Right cardiac atrium (tissue), 5 donors: ENCODE measurements at places on chromosomes 12 and 14. TPM values are rescaled to one million over a fixed set of nuclear protein-coding genes. Genes with fewer than 3 reads are reported as not detected.

GRCh38 chr12:47752552-47752951, 6.1 kb downstream of the RAPGEF3 start:
- DNase-seq: no peak

GRCh38 chr14:60317609-60318008, 68.6 kb downstream of the PPM1A start:
- DNase-seq: no peak

GRCh38 chr14:68974759-68975347, 4.2 kb downstream of the ACTN1 start:
- DNase-seq: no peak

DNA sequence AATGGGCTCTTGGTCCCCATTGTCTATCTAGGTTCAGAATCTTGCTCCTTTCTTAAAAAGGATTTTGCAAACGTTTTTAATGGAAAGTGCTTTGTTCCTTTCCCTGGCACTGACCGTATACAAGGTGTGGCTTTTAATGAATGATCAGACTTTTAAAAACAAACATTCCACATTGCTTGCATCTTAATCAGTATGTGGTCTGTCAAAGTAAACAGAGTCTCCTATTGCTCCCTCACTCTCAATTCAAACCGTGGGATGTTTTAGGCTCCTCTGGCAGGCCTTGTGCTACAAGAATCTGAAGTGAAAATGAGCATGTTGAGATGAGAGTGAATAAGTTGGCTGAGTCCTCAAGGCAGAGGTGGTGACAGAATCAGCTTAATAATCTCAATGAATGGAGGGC, 107.0 kb downstream of the VRK1 start:
- no peak for DNase-seq

DNA sequence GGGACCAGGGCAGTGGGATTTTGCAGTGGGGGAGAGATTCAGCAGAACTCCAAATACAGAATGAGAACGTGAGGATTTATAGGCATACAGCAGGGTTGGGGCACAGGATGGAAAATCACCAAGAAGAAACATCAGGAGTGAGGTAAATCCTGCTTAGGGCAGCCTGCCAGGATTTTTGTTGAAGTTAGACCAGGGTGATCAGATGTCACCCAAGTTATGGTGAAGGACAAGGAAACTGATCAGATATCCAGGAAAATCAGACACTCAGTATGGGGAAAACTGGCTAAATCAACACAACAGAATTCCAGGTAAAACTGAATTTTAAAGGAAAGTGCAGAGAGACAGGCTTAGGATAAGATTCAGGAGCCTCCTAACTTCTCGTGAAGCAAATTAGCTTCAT, 682.4 kb downstream of the TMEM121 start:
- DNase-seq: no peak

DNA sequence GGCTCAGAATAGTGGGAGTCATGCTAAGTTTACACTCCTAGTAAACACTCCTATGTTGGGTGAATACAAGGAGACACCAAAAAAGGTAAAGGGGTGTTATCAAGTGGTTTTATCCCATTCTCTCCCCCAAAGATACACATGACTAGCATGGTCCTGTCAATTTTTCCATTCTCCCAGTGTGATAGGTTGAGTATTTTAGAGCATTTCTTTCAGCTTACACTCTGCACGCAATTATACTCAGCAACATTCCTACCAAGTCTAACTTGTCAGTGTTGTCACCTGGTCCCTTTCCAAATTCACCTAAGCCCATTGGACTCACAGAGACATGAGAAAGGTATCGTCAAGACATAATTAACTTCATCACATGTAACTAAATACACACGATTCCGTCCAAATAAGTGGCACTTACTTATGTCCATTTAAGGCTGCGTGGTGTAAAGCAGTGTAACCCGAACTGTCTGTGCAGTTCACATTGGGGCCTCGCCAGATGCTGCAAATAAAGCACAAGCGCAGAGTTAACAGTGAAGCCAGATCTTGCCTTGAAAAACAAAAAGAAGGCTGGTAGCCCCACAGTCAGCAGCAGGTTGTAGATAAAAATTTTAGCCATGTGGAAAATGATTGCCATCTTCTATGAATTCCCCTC, 159.7 kb downstream of the ANKS1B start:
- no peak for DNase-seq

DNA sequence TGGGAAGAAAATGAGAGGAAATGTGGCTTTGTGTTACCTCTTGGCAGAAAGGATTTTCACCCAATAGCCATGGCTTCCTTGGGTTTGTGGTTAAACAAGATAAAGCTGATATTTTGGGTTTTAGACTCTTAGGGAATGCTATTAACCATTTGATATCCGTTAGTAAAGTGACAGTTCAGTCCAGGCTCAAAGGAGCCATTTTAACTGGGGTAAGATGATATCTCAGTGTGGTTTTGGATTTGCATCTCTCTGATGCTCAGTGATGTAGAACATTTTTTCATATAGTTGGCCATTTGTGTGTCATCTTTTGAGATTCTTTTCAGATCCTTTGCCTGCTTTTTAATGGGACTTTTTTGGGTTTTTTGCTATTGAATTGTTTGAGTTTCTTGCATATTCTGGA, 30.1 kb downstream of the IFT43 start:
- no peak for DNase-seq

DNA sequence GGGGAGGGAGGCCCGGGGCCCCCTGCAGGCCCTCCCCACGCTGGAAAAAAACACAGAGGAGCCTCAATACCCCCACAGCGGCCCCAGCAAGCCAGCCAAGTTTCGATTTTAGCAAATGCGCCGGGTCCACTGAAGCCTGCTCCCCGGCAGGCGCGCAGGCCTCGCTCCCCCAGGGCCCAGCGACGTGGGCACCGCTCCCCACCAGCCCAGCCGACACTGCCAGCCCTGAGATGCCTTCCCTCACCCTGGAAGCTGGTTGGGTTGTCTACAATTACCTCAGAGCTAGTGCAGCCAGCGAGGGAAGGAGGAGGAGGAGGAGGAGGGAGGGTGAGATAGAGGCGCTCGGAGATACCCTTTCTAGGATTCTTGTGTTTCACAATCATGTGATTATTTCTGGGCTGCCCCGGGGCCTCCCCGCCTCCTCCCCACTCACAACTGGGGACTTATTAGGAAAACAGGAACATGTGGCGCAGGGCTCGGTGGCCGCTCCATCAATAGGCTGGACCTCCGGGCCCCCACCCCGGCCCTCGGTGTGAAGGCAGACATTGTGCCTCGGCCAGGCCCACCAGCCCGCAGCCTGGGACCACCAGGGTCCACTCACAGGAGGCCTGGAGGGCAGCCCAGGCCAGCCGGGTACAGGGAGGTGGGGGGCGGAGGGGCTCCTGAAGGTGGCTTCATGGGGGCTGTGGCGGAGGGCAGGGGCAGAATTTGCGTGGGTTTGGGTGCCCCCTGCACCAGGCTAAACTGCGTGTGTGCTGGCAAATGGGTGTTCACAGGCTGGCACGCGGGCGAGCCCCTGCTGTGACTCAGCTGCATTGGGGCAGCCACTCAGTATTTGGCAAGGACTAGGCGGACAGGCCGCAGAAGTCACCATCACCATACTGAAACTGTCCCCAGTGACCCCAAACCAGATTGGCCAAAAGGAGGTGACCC, 109.9 kb downstream of the NCOR2 start:
- peak; percentile 93 for DNase-seq

- no peak for DNase-seq
These were observed 182.3 kb downstream of the SYNE2 start for GRCh38 chr14:64035143-64035542.

DNA sequence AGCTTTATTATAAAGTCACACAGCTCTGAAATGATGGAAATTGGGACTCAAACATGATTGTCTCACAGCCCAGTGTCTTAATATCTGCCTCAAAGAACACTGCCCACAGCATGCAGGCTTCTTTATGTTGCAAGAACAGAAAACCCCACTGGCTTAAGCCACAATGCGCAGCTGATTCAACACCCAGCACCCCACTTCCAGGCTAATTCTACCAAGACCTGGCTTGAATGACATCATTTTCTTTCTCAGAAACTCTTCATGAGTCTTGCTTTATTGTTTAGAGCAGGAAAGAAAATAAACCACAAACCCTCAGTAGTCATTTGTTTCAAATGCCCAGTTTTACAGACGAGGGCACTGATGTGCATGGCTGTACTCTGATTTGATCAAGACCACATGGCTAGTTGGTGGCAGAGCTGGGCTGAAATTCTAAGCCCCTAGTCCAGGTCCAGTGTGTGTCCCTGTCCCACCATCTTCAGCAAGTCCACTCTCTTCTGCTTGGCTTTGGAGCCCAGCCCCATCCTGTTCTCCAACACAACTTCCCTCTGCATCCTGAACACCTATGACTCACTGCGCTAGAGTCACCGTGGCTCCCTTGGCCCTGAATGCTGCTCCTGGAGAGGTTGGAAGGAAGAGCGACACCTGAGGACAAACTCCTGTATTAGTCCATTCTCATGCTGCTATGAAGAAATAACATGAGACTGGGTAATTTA, 50.3 kb upstream of the SRSF5 start:
- DNase-seq: no peak

DNA sequence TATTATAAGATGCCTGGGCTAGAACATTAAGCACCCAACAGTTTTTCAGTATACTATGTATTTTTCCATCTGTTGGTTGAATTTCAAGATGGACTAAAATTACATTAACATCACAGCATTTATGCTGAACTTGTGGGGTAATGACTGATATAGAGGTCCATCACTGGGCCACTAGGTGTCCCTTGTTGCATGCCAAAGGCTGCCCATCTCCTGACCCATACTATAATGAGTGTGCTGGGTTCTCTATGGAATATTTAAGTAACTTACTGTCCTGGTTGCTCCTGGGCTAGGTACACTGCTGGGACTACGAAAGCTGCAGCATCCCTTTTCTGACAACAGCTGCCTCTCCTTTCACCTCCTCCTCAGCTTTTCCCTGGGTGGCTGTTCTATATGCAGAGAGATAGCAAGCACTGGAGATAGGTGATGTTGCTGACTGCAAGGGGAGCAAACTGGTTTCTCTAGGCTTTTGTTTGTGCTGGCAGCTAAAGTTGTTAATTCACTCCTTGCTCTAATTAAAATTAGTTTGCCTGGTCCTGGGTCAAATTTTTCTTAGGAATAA, 138.6 kb upstream of the TRHDE start:
- DNase-seq: no peak

DNA sequence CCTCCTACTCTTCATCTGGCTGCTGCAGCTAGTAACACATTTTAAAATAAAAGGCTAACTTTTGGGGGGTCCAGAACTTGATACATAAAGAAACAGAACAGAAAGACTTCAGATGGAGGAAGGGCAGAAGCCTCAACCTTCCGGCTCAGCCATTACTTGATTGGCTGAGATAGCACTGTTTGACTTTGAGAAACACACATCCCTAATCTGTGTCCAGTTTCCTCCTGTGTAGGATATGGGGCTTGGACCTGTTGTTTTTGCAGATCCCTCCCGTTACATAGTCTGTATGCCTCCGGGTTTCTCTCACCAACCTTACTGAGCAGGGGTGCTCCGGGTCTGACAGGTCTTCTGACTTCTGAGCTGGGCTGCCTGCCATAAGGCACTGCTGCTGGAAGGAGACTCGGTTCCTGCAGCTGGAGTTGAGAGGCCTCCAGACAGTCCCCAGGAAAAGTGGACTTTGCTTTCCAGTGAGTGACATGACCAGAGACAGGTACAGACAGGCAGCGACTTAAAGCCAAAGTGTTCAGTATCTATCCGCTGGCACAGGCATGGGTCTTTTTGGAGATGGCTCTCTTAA, 8.3 kb upstream of the ZNF641 start:
- no peak for DNase-seq

DNA sequence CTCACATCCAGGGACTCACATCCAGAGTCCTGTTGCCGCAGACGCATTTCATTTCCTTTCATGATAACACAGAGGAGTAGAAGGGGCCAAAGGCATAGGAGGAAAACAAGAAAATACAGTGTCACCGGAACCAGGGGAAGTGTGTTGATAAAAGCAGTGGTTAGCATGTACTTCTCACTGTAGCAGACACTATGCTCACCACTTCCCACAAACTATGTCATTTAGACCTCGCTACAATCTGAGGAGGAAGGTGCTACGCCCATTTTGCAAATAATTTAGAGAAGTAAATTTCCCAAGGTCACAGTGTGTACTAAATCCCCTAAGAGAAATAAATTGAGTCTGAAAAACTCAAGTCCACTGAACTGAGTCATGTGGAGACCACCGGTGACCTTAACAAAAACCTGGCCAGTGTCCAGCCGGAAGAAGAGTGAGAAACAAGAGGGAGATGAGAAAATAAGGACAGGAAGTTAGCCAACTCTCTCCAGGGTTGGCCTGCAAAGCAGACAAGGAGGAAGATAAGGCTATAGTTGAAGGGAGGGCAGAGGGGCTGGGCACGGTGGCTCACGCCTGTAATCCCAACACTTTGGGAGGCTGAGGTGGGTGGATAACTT, 25.8 kb upstream of the TMCC3 start:
- peak; percentile 78 for DNase-seq

GRCh38 chr14:35261774-35262173, 30.4 kb upstream of the PSMA6 start:
- DNase-seq: no peak

- no peak for DNase-seq
These were observed 80.4 kb downstream of the PTCSC3 start for GRCh38 chr14:36096090-36096489.

GRCh38 chr14:79947440-79948054, 263.8 kb downstream of the DIO2 start:
- DNase-seq: no peak

DNA sequence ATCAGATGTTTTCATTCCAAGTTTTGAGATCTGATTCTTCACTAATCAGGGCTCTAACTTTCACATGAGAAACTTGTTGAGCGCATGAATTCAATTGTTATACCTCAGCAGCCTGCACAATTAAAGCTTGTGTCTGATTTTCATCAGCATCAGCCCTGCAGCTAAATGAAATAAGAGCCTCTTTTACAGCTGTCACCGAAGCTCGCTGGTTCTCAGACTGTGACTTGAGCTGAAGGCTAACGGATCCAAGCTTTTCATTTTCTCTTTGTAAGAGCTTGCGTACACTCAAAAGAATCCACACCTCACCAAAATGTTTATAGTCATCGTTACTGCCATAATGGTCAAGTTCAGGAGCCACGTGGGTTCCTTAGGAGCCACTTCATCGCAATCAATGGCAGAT, 65.5 kb upstream of the BEGAIN start:
- no peak for DNase-seq

- DNase-seq: no peak
These were observed 22.6 kb downstream of the TCTN1 start for GRCh38 chr12:110636516-110636915.

- DNase-seq: no peak
These were observed 57.2 kb downstream of the ESRRB start for GRCh38 chr14:76432827-76433752.

DNA sequence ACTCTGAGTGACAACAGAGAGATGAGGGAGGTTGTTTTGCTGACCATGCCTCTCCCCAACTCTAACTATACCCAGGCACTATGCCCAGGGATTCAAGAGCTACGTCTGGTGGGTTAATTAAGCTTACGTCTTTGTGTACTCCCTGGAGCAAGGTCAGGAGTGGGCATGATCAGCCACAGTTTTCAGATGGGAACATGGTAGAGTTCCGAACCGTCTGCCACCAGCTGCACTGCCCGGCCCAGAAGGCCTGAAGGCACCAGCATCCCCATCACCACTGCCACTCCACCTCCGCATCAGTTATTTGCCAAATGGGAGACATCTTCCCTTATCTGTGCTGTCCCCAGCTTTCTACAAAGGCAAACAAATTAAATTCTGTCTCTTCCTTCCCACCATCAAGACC, 11.1 kb upstream of the GPX2 start:
- no peak for DNase-seq

ZNF140 gene
- total RNA-seq: 9.4 TPM

ZFC3H1 gene
- 29.5 TPM for total RNA-seq

BDKRB2 gene
- total RNA-seq: 0.82 TPM

IL22 gene
- not detected for total RNA-seq

MYO1H gene
- 0.56 TPM for total RNA-seq

GIT2 gene
- 39.4 TPM for total RNA-seq
